ENCODE measurements at places on chromosomes 16 and 17.

DNA sequence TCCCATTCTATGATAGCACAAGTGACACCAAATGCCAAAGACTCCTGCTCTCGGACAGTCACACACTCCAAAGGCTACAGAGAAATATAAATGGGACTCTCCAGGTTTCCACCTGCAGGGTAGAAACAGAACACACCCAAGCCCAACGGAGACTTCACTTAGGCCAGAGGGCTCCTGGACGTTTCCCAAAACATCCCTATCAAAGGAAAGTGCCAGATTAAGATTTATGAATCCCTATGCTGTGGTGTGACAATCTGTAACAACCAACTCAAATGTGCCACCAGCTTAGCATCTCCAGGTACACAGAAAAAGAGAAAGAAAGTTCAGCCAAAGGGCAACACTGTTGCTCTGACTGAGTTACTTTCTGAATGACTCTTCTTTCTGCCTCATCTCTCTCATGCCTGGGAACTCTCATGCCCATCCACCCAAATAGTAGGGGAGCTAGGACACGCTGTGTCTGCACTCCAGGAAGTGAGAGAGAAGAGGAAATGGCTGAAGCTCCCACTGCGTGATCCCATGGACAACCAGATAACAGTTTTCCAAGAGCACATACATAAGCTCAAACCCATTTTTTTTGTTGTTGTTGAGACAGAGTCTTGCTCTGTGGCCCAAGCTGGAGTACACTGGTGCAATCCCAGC lies 49.7 kb downstream of the SMG6 start:
- no peak for DNase-seq

DNA sequence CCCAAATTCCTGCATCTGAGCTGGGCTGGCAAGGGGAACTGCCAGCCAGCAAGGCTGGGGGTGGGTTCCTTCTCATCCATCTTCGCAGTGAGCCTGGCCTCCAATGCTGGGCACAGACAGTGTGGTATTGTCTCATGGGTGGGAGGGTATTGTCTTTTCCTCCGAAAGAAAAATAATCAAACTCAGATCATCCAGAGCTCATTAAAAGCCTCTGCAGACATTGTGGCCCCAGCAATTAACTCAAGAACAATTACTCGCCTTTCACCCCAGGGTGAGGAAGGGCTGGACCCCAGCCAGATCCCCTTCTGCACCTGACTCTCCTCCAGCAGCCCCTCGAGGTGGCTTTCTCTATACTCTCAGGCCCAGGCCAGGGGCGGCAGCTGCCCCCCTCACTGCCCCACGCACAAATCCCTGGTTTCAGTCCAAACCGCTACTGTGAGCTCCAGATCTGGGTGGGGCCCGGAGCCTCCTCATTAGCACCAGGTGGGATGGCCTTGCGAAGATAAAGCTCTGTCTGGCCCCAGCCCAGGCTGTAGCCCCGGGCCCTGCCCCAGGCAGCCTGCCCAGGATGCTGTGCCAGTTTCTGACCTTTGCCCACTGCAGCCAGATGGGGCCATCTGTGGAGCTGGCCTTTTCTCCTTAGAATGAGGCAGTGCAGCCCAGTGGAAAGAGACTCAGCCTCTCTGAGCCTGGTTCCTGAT lies 2.3 kb upstream of the KRT15 start:
- no peak for DNase-seq

GRCh38 chr17:51533219-51533618 lies 272.9 kb downstream of the UTP18 start:
- DNase-seq = no peak

GRCh38 chr17:76551685-76552084 lies 11.8 kb downstream of the PRCD start:
- no peak for DNase-seq

- DNase-seq = no peak
Measured at GRCh38 chr17:1420163-1420562, 20.1 kb upstream of the YWHAE start.

DNA sequence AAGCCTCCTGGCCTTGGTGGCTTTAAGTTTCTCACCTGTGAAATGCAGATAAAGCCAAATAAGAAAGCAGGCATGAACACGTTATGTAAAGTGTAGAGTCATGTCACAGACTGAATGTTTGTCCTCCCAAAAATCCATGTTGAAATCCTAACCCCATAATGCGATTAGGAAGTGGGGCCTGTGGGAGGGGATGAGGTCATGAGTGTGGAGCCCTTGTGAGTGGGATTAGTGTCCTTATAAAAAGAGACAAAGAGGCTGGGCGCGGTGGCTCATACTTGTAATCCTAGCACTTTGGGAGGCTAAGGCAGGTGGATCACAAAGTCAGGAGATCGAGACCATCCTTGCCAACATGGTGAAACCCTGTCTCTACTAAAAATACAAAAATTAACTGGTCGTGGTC lies 19.5 kb upstream of the C16orf78 start:
- DNase-seq = no peak

- no peak for DNase-seq
Measured at GRCh38 chr16:57801098-57801808, 1.0 kb downstream of the KIFC3 start.

DNA sequence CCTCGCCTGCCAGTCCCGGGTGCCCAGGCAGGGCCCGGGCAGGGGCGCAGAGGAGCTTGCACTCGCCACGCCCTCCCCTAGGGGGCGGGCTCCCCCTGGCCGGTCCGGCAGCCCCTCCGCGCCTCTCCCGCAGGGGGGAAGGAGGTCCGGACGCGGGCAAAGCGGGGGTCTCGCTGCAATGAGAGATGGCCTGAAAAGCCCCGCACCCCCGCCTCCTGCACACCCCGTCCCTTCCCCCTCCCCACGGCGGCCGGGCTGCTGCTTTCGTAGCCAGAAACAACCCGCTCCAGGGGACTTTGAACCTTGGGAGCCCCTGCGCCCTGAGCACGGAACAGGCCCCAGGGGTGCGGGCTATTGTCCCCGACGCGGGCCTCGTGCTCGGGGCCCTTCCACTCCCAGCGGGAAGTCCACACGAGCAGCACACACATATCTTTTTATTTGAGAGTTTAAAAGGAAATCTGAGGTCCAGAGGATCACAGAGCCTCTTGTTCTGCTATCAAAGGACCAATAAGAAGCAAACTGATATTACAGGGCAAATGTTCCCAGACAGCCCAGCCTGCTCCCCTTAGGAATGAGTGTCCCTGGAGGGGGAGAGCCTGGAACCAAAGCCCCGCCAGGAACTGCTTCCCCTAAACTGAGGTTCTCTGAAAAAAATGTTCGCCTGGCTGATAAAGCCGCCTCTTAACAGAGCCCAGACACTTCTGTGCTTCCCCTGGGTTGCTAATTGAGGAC lies 5.8 kb upstream of the CBX4 start:
- DNase-seq = no peak

- no peak for DNase-seq
Measured at GRCh38 chr17:34393401-34393800, 30.4 kb upstream of the CCL1 start.

- no peak for DNase-seq
Measured at GRCh38 chr16:35734728-35735402, 2275.5 kb downstream of the TP53TG3F start.

GRCh38 chr17:37725021-37725595 lies 19.8 kb downstream of the HNF1B start:
- DNase-seq = no peak

All from naive thymus-derived CD8-positive, alpha-beta T cell (primary cell).